ENCODE measurements at places on chromosomes 5 and 9. TPM values are rescaled to one million over a fixed set of nuclear protein-coding genes. Genes with fewer than 3 reads are reported as not detected.

The FGF10 gene
- 0.77 TPM for total RNA-seq

The PCDHGC3 gene
- 127 TPM for total RNA-seq

The GABRA1 gene
- total RNA-seq: not detected

The PCDHGB2 gene
- 5.9 TPM for total RNA-seq

The TNPO1 gene
- 116 TPM for total RNA-seq

The RASEF gene
- total RNA-seq: 0.59 TPM

The PCDHA1 gene
- not detected for total RNA-seq

The RASGRF2 gene
- total RNA-seq: 13.7 TPM

The EIF4EBP3 gene
- not detected for total RNA-seq

The PPP3R2 gene
- total RNA-seq: 0.07 TPM

The SPEF2 gene
- 11.8 TPM for total RNA-seq

The PDE6A gene
- not detected for total RNA-seq

The DOK3 gene
- total RNA-seq: 3.6 TPM

The LRRC14B gene
- total RNA-seq: not detected

The CRHBP gene
- not detected for total RNA-seq
